ENCODE measurements at places on chromosomes 13 and 19. TPM values are rescaled to one million over a fixed set of nuclear protein-coding genes. Genes with fewer than 3 reads are reported as not detected.

ZSCAN4 gene
- total RNA-seq: not detected

OBI1 gene
- 9.8 TPM for total RNA-seq

ZNF506 gene
- total RNA-seq: 9.9 TPM

IGSF23 gene
- not detected for total RNA-seq

OVOL3 gene
- not detected for total RNA-seq

ETV2 gene
- 0.12 TPM for total RNA-seq

RASIP1 gene
- 1.1 TPM for total RNA-seq

SLC25A41 gene
- not detected for total RNA-seq

ZNF345 gene
- 1.8 TPM for total RNA-seq

NKG7 gene
- total RNA-seq: not detected

GRK1 gene
- total RNA-seq: not detected

LINGO3 gene
- total RNA-seq: not detected

CD79A gene
- total RNA-seq: not detected

HRC gene
- total RNA-seq: 0.26 TPM

ZNF560 gene
- 0.06 TPM for total RNA-seq

FGF22 gene
- 0.26 TPM for total RNA-seq

DLEU7 gene
- total RNA-seq: not detected

MEF2B gene
- total RNA-seq: not detected

ZNF439 gene
- 6.7 TPM for total RNA-seq

CEACAM16 gene
- total RNA-seq: not detected

FARSA gene
- total RNA-seq: 58.0 TPM

ZNF418 gene
- 8.0 TPM for total RNA-seq

COMP gene
- total RNA-seq: 8.7 TPM

CFD gene
- total RNA-seq: 0.79 TPM

ZNF234 gene
- 16.6 TPM for total RNA-seq

LGI4 gene
- 0.06 TPM for total RNA-seq

FLT3LG gene
- total RNA-seq: 3.3 TPM

ZNF730 gene
- total RNA-seq: 0.93 TPM

MVB12A gene
- 36.4 TPM for total RNA-seq

AP2S1 gene
- total RNA-seq: 198 TPM

ZNF565 gene
- 5.9 TPM for total RNA-seq

SLC7A10 gene
- not detected for total RNA-seq

CCDC124 gene
- 50.9 TPM for total RNA-seq

FBN3 gene
- total RNA-seq: not detected

ZIC5 gene
- total RNA-seq: not detected

CGB7 gene
- not detected for total RNA-seq

CBARP gene
- total RNA-seq: 1.2 TPM

NLRP5 gene
- total RNA-seq: not detected

CCDC122 gene
- total RNA-seq: 4.5 TPM

PSG3 gene
- not detected for total RNA-seq

NRTN gene
- total RNA-seq: not detected

ZNF667 gene
- total RNA-seq: 3.2 TPM
